ENCODE measurements at places on chromosomes 6 and 20.

DNA sequence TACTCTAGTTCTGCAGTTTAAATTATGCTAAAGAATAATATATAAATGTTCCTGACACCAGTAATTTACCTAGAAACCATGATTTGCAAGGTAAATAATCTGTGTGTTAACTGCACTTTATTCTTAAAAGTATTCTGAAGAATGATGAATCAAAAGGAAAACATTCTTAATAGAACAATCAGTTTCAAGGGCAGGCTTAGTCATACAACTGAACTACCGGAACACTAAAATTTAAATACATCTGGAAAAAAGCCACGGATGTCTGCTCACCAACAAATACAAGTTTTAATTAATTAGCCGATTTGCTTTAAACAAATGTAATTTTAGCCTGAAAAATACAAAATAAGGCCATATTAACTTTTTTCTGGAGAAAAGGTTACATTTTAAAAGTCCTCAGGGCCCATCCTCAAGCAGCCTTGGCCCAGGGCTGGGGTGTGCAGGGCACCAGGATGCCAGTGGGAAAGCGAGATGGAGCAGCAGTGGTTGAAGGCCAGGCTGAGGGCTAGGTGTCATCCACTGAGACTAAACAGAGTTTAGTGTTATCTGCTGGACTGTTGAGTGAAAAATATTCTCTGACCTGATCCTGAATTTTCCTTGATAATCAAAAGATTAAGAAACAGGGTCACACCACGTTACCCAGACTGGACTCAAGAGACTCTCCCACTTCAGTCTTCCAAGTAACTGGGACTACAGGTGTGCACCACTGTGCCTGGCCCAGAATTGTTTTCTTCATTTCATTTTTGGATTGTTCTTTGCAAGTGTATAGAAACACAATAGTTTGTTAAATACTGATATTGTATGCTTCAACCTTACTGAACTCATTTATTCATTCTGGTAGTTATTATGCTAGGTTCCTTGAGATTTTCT, 88.2 kb upstream of the DST start:
- DNase-seq = no peak

DNA sequence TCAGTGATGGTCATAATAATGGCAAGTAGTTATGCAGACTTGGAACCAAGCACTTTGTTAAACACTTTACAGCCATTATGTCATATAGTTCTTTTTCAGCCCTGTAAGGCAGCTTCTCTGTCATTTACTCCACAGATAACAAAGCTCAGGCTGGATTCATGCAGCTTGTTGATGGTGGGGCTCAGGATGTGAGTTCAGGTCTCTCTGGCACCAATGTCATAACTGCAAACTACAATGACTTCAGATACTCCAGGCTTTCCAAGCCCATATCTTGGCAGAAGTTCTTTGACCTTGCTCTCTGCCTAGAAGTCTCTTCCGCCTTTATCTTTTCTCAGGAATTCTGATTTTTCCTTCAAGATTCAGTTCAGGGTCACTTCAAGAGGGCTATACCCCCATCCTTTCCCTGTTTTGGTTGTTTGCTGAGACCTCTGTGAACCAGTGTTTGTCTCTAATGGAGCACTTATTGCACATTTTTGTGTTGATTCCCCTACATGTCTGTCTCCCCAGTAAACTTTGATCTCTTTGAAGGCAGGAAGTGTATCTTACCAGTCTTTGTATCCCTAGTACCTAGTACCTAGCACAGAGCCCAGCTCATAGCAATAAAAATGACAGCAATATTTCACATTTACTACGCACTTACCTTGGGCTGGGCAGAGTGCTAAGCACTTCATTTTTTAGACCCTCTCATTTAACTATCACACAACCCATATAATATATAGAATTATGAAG, 19.7 kb upstream of the EFHC1 start:
- no peak for DNase-seq

GRCh38 chr6:155561966-155562364, 106.3 kb upstream of the NOX3 start:
- no peak for DNase-seq

- DNase-seq = no peak
Observed at GRCh38 chr6:107853230-107853629, 29.1 kb upstream of the SCML4 start.

DNA sequence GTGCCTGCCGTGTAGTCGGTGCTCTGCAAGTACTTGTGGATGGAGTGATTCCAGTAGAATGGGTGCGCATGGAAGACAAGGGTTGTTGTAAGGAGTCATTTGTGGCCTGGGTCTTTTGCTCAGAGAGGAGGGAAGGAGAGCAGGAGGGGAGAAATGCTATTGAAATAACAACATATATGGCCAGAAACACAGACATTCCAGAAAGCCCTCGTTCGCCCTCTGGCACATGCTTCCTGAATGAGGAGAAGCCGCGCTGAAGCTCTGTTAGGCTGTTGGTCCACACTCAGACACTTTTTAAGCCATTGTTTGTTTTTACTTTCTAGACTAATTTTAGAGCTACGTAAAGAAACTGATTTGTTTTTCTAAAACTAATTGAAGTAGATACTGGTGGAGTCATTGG, 107.4 kb downstream of the RPP40 start:
- no peak for DNase-seq

DNA sequence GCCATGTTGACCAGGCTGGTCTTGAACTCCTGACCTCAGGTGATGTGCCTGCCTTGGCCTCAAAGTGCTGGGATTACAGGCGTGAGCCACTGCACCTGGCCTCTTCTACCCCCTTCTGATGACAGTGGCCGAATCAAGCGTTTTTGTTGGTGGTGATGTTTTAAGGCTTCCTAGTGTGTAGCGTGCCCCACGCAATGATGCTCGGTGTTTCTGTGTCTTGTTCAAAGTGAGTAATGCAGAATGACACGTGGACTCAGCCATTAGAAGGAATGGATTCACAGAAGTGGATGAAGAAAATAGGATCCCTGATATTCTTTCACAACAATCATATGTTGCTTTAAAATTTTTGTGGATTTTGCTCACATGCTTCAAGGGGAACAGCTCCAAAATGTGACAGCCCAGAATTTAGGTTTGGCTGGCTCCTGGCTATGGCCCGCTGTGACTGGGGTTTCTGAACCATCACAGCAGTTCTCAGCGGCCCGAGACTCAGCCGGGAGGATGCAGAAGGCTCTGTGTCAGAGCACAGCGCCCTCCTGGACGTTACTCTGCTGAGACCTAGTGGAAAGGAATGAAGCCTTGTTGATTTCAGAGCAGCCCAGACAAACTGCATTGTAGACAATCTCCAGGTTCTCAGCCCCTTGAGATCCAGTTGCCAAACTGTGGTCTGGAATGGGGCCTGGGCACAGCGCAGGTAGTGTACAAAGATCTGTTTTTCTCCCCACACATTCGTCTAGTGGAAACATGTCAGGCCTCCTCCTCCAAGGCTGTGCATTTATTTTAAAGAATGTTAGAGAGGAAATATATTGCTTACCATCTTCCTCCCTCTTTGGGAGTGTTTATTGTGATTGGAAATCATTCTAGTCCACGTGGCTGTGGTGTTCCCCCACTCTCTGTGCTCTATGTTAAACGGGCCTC, 57.6 kb upstream of the TIAM2 start:
- DNase-seq = no peak

Data from stimulated activated CD8-positive, alpha-beta memory T cell treated with anti-CD3 and anti-CD28 coated beads, Interleukin-4, amount 100 ng/mL, for 1 hour (primary cell).